ENCODE measurements at places on chromosomes 2 and 18. TPM values are rescaled to one million over a fixed set of nuclear protein-coding genes. Genes with fewer than 3 reads are reported as not detected.

AP1S3 gene
- total RNA-seq, result 1.8 TPM

NCKAP5 gene
- total RNA-seq, result not detected

RGPD4 gene
- not detected for total RNA-seq

MBD1 gene
- 123 TPM for total RNA-seq

NYAP2 gene
- 0.04 TPM for total RNA-seq

BOLL gene
- not detected for total RNA-seq

GRP gene
- not detected for total RNA-seq

DNA sequence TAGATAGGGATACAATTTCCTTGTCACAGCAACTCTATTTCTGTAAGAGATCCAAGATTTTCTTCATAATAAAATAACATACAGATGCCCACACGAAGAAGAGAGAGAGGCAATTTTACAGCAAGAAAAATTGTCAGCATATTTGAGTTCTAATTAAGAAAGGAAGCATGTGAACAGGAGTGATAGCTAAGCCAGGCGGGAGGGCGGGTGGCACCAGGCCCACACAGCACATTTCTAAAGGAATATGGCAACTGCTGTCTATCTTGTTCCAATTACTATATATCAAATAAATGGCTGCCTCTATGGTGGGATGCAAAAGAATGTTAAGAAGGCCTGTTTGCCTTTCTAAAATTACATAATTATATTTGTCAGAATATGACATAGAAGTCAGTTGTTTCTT lies 248.3 kb upstream of the DOK6 start:
- DNase-seq, result no peak

DNA sequence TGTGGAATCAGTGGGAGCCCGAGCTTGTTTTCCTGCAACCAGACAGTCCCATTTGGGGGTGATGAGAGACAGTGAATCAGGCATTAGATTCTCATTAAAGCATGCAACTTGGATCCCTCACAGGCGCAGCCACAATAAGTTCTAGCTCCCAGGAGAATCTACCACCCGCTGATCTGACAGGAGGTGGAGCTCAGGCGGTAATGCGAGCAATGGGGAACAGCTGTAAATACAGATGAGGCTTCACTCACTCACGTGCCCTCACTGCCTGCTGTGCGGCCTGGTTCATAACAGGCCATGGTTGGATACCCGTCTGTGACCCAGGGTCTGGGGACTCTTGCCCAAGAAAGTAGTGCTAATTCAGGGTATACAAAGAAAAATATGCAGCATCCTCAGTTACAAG lies 144.8 kb upstream of the RGPD4 start:
- DNase-seq, result no peak

- no peak for DNase-seq
Observed at GRCh38 chr18:5630900-5631413, 87.2 kb upstream of the EPB41L3 start.

DNA sequence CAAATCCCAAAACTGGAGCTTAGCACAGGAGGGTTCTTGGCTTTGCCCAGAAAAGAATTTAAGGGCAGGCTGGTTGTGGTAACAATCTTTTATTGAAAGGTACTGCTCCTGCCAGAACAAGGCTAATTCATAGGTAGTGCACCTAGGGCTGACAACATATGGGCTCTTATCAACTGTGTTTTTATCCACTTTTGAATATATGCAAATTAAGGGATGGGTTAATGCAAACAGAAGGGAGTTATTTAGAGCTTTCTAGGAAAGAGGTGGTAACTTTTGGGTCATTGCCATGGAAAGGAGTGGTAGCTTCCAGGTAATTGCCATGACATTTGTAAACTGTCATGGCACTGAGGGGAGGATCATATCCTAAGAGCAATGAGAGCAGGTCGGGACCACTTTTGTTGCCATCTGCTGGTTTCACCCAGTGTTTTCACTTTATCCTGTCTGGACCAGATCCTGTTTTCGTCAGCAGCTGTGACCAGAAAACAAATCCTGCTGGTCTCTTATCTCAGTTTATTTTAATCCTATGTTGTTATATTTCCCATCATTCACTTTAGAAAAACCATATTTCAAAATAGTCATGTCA lies 981 bp downstream of the C2orf66 start:
- DNase-seq, result no peak

DNA sequence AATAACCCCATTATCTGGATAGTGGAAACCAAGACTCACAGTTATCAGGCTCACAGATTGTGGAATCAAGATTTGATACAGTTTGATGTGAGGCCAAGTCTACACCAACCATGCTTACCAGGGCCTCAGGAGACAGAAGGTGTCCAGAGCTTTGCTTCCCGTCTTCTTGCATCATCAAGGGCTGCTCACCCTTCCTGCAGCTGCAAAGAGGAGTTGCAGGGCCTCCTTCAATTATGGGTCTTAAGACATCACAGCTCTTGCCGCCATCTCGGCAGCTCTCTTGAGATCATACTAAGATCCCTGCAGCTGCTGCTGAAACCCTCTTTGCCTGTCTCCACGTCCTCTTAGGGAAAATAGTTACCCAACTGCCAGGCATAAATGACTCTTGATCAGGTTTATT lies 176.0 kb downstream of the MGAT5 start:
- DNase-seq, result no peak

DNA sequence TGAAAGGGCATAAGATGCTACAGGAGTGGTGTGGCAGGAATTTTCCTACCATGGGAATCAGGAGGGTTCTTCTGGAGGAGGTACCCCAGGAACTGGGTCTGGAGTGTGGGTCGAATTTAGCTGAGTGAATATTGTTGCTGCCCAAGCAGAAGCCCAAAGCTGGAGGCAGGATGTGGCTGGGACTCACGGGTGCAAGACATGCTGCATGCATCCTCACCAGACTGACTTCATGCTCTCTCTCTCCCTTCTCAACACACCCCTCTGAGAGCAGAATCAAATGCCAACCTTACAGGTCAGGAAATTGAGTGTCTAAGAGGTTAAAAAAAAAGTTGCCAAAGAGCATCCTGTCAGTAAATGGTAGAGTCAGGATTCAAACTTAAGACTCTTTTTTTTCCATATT lies 78.8 kb upstream of the TTC39C start:
- no peak for DNase-seq

GRCh38 chr2:112000399-112001135 lies 54.5 kb upstream of the TMEM87B start:
- DNase-seq, result no peak

- DNase-seq, result no peak
Observed at GRCh38 chr2:11862049-11862448, 115.6 kb downstream of the LPIN1 start.

GRCh38 chr2:109382226-109382895 lies 231.4 kb downstream of the SEPTIN10 start:
- DNase-seq, result peak; percentile 7

- DNase-seq, result no peak
Observed at GRCh38 chr2:8334866-8335325, 347.0 kb upstream of the ID2 start.

- DNase-seq, result no peak
Observed at GRCh38 chr2:226427538-226428307, 371.9 kb downstream of the IRS1 start.

DNA sequence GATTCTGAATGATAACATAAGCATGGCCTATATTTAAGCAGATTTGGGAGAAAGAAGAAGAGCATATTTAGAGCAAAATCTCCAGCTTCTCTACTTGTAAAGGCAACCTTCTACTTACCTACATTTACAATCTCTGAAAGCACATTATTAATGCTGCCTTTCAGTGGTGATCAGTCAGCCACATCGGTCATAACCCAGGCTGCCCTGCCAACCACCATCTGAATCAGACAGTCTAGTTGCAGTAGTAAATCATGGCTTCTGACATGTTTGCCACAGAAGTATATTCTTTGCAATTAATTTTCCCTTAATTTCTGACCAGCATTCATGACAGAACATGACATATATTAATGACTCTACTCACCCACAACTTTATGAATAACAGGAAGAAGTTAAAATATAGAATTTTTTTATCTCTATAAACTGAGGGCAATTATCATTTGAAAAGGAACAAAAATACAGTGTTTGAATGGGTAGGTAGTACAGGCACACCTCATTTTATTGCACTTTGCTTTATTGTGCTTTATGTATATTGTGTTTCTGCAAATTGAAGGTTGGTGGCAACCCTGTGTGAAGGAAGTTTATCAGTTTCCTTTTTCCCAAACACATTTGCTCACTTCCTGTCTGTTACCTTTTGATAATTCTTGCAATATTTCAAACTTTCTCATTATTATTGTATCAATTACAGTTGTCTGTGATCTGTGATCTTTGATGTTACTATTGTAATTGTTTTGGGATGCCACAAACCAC lies 531.6 kb upstream of the CHAC2 start:
- no peak for DNase-seq

DNA sequence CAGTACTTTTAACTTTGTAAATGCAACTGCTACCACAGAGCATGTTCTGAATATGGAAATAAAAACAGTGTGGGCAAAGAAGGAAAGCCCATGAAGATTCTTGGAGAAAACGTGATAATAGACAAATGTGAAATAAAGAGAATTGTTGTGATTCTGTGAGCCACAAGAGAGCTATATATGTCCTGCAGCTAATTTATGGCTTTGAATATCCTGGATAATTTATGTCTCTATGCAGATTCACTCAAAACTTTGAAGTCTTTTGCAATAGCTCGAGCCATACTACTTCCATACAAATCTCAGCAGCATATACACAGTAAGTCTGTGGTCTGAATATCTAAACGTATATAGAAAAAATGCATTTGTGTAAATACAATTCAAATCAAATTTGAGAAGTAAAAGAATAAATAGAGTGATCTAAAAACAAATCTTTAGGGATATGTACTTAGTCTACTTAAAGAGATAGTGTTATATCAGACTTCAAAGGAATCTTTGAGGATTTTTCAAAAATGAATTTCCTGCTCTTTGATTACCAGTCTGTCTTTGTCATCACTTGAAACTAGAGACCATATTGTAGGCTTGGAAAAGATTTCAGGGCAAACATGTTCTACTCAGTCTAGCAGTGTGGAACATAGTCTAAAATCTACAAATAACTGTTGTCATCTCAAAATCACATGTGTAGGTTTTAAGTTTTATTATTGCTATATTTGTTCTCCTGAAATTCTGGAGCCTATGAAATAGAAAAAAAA lies 107.1 kb downstream of the CSRNP3 start:
- no peak for DNase-seq

DNA sequence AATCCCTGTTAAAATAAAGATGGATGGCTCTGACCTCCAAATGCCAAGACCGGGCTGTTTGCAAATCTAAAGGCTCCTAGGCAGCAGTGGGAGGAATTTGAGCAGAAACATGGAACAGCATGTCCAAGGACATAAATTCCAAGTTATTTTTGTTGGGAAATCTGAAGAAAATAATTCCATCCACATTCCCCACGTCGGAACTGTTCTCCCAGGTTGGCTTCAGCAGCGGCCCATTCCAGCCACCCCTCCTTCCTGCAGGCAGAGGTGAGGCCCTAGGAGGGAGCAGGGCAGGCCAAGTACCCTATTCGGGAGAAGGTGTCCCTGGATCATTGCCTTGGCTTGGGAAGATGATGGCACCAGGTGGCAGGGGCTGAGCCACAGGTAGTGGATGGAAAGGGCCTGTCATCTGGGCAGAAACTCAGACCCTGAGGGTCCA lies 117.1 kb downstream of the CAPN13 start:
- DNase-seq, result no peak

DNA sequence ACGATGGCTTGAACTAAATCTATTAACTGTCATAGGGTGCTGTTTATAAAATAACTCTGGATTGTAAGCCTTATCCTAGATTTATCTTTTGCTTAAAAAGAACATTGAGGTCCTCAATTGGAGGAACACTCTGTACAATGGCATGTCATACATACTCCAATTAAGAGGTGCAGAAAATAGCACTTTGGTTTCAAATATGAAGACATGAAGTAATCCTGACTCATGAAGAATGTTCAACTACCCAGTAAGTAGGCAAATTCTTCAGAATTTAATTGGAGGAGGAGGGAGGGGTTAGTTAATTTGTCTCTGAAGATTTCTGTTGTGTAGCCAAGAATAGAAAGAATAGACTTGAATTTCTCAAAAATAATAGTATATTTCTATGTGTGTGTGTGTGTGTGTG lies 36.1 kb downstream of the DCC start:
- DNase-seq, result no peak

DNA sequence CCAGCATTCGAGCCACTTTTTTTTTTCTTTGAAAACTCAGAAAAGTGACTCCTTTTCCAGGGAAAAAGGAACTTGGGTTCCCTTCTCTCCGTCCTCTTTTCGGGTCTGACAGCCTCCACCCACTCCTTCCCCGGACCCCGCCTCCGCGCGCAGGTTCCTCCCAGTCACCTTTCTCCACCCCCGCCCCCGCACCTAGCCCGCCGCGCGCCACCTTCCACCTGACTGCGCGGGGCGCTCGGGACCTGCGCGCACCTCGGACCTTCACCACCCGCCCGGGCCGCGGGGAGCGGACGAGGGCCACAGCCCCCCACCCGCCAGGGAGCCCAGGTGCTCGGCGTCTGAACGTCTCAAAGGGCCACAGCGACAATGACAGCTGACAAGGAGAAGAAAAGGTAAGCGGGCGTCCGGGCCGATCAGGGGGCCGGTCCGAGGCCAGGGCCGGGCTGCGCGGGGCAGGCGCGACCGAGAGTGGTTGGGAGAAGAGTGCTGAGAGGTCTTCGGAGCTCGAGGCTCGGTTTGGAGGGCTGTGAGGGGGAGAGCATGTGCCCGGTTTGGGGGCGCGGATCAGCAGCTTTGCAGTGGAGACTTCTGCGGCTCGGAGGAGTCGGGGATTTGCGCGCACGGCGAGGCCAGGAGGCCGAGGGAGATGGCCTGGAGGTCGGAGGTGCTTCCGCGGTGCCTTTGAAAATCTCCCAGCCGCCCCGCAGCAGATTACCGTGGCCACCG lies 502 bp downstream of the EPAS1 start:
- DNase-seq, result peak; percentile 57

GRCh38 chr2:24297663-24298062 lies 62.7 kb downstream of the ITSN2 start:
- DNase-seq, result no peak

DNA sequence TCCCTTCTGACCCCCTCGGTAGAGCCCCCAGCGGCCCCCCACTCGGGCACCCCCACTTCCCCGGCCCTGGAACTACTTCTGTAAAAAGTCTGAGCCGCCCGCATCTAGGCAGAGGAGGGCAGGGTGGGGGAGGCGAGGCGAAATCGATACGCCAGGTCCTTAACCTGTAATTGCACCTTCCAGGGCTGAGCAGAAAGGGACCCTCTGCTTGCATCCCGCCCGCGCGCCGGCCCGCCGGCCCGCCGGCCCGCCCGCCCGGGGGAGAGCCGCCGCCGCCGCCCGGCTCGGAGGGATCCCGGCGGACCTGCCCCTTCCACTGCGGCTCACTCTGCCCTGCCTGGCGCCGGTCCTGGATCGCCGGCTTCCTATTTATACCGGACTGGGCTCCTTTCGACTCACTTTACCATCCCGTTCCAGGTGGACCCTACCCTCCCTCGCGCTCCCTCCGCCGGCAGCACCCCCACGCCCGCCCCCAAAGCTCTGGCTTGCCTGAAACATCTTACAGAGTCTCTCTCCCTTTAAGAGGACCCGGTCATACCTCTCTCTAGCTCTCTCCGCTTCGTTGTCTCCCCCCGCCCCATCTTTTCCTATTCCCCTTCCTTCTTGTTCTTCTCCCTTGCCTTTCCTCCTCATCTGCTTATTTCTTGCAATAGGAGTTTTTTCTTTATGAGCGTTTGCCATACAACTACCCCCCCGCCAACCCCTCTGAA lies 797 bp downstream of the KLHL14 start:
- DNase-seq, result no peak

GRCh38 chr2:239113171-239113570 lies 265.3 kb downstream of the TWIST2 start:
- DNase-seq, result no peak

- DNase-seq, result no peak
Observed at GRCh38 chr2:122528061-122528460, 772.6 kb downstream of the TSN start.
